Naive thymus-derived CD8-positive, alpha-beta T cell (primary cell): ENCODE measurements at places on chromosomes 16 and 17.
A peak's percentile ranks its signal among the peaks of the same experiment; 100 is the strongest.

GRCh38 chr16:85610446-85611193 lies 2.5 kb upstream of the GSE1 start:
- DNase-seq, result peak; percentile 90

- no peak for DNase-seq
These were observed 59.4 kb upstream of the ASIC2 start for GRCh38 chr17:33352526-33352925.

DNA sequence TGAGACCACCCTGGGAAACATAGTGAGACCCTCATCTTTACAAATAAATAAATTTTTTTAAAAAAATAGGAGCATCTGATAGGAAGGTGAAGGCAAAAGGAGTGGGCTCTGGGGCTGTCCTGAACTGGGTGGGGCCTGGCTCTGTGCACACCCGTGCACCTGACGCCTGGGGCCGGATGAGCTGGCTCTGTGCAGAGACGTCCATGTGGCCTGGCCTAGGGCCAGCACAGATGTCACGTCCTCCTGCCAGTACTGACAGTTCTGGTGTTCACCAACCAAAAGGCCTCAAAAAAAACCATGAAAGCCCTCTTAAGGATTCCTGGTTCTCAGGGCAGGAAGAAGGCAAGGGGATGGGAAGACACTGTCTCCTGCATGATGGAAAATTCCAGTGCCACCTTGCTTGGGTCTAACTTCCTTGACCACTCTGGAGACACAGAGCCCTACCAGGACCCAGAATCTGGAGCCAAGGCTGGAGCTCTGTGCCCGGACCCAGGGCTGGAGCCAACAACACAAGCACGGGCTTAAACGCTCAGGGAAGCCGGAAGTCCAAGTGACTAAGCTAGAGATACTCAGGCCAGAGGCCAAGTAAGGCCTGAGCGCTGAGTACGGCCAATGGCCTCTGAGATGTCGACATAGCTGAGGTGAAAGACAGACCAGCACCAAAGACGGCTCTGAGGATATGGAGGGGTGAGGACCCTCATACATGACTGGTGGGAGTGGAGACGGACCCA lies 32.9 kb downstream of the COPRS start:
- DNase-seq, result no peak

DNA sequence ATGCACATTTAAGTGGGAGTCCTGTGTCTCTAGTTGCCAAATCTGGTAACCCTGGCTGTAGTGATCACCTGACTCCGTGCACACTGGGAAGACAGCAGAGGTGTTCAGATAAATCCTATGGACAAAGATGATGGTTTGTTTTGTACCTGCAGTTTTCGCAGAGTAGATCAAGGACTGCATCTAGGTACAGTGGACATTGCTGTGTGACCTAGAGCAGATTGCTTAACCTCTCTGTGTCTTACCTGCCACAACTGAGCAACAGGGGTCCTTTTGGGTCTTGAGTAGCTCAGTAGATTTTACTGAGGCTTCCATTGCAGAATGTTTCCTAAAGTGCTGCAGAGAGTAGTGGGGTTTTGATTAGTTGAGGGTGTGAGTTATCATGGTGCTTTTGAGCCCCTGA lies 160.8 kb downstream of the SHISA9 start:
- DNase-seq, result no peak

DNA sequence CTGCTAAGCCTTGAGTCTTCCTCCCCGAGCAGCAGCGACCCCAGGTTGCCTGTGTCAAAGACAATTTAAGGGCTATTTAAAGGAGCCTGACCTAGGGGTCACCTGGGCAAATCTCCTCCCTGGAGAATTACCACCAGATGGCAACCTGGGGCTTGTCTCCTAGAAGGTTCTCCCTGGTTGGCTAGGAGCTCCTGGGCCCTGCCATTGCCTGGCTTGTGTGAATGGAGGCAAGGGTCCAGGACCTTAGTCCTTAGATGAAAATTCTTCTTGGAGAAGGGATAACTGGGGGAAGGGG lies 51.3 kb upstream of the TAC4 start:
- DNase-seq, result no peak

DNA sequence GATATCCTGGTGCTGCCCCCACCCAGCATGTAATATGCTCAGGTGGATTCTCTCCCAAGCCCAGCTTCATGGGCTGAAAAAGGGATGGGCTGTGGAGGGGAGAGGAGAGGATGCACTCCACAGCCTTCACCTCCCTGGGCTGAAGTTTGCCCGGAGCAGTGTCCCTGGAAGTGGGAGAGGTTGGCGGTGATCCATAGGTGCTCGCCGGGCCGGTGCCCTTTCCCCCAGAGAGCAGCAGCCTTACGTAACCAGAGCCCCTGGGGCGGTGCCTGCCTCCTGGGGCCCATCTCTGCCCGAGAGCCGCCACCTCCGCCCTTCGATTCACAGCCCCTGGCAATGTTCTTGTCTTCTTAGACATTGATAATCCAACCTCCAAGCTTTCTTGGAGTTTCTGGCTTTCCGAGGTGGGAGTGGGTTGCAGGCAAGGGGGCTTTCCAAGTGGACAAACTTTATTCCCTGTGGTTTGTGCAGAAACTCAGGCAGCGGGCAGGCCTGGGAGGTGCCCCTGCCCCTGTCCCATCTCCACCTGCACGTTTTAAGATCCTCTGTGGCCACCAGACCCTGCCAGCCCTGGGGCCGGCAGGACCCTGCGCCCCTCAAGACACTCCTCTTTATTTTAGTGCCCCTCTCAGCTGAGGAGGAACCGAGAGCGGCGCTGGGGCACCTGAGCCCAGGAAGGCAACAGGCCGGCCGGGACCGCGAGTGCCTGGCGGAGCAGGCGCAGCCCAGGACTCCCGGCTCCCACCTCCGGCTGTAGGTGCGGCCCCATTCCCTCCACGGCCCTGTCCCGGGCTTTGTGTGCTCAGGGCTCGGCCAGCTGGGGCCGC lies 3.1 kb upstream of the WDR90 start:
- no peak for DNase-seq

DNA sequence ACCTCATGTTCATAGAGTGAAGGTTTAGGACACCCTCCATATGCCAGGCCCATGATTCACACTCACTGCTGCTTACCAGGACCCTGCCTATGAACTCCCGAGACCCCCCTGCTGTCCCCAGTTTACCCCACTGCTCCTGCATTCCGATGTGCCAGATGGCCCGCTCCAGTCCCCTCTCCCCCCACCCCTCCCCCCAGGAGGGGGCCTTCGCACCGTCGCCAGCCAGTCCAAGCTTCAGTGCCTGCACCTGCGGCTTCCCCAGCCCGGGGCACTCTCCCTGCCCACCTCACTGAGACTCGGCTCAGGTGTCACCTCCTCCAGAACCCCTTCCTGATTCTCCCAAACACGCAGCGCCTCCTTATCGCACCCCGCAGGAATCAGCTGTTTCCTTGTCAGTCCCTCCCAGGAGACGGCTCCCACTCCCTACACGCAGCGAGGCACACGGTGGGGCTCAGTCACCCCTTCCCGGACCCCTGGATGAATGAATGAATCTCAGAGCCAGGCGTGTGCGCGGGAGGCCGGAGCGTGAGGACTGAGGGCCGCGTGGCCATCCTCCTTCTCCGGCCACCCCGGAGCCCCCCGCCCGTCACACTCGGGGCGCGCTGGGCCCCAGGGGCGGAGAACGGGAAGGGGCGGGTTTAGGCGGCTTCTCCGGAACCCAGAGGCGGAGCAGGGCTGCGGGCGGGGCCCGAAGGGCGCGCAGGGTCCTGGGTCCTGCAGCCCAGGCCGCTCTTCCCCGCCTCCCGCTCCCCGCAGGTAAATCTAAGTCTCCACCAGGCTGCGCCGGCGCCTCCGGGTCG lies 1.6 kb downstream of the MYO1C start:
- peak; percentile 57 for DNase-seq

DNA sequence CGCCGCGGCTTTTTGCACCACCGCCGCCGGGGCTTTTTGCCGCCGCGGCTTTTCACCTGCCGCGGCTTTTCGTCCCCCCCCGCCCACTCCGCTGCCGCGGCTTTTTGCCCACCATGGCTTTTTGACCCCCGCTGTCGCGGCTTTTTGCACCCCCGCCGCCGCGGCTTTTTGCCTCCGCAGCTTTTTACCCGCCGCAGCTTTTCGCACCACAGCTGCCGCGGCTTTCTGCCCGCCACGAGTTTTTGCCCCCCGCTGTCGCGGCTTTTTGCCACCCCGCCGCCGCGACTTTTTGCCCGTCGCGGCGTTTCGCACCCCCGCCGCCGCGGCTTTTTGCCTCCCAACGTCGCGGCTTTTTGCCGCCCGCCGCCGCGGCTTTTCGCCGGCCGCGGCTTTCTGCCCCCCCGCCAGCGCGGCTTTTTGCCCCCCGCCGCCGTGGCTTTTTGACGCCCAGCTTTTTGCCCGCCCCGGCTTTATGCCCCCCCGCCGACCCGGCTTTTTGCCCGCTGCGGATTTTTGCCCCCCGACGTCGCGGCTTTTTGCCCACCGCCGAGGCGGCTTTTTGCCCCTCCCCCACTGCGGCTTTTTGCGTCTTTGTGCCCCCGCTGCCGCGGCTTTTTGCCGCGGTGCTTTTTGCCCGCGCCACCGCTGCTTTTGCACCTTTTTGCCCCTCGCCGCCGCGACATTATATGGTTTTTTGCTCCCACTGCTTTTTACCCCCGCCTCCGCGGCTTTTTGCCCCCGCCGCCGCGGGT lies 1343.6 kb downstream of the TP53TG3F start:
- DNase-seq, result no peak

- no peak for DNase-seq
These were observed 34.2 kb downstream of the BAIAP2 start for GRCh38 chr17:81069135-81069645.

DNA sequence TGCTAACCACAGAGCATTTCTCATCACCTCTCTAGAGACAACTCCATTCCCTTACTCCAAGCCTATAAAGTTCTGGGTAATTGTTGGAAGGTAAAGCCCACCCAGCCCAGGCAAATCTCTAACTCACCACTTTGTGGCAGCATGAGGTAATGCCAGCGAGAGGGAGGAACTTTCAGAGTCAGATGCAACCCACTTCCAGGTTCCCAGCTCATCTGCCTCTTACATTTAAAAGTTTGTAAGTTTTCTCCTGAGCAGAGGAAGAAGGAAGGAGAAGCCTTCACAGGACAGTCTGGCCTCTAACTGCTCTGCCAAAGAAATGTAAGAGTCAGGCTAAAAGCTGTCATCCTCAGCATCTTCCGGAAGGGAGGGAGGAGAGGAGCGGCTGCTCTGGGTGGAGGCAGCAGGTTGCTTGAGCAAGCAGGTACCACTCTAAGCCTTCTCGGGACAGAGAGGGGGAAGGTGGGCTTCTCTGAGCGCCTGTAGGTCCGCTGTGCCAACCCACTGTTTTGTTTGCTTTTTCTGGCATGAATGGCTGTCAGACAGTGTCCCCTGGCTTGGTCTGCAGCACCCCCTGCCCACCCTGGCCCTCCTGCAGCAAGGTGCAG lies 1.0 kb downstream of the ZNF319 start:
- peak; percentile 29 for DNase-seq

DNA sequence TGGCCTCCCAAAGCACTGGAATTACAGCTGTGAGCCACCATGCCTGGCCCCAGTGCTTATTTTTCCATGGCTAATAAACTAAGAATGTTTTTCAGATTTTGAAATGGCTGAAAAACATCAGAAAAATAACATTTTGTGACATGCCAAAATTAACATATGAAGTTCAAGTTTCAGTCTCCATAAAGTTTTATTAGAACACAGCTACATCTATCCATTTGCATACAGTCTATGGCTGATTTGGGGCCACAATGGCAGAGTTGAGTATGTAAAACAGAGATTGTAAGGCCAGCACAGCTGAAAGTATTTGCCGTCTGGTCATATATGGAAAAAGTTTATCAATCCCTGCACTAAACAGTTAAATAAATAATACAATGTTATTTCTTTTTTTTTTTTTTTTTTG lies 13.8 kb upstream of the NDUFAB1 start:
- no peak for DNase-seq

DNA sequence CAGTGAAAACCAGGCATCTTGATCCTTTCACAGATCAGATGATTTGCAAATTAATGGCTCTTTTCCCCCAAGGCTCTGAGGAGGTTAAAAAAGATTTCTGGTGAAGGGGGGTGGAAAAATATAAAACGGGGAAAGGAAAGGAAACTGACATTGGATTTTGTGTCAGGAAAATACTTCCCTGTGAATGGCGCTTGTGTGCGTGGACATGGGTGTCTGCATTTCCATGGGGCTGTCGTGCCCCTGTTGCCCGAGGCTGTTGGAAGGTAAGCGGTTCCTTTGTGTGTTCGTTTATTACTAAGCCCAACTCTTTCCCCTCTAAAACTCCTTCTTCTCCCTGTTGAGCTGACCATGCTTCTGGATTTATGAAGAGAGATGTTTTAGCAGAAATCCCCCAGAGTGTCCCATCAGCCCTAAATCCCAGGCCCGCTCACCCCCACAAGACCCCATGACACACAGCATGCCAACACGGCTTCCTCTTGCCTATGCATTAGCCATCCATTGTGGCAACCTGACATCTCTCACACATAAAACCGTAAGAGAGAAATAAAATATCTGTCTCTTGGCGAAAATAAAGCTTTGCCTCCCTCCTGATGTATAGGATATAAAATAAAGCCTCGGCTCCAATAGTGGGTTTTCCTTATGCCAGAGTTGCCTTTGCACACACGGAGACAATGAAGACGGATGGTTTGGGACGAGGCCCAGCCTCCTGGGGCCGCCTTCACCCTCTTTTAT lies 7.3 kb upstream of the LHX1 start:
- no peak for DNase-seq

- DNase-seq, result no peak
These were observed 1.7 kb downstream of the YBX2 start for GRCh38 chr17:7292729-7293128.

DNA sequence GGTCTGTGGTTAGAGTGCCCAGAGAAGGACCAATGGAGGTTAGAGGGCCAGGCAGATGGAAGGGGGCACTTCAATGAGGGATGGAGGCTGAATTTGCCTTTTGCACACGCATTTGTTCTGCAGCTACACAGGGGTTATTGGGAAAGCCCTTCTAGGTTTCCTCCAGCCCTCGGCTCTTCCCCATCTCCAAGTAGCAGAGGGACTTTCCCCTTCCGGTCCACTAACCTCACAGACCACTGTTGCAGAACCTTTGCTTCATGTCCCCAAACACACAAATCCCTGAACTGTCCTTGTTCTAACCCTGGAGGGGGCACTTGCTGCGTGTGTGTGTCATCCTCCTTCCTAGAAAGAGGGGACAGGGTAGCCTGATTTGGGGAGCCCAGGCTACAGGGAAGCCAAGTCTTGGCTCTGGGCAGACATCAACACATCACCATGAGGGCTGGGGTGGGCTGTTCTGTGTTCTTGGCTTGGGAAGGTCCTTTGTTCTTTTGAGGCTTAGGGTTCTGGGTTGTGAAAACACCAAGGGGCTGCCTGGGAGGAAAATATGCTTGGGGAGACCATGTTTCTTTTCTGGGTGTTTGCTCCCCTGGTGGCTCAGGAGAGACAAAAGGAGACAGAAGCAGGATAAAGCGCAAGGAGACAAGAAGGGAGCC lies 7.3 kb upstream of the NR1D1 start:
- DNase-seq, result no peak

- DNase-seq, result no peak
These were observed 11.6 kb downstream of the SUPT4H1 start for GRCh38 chr17:58340405-58340876.

DNA sequence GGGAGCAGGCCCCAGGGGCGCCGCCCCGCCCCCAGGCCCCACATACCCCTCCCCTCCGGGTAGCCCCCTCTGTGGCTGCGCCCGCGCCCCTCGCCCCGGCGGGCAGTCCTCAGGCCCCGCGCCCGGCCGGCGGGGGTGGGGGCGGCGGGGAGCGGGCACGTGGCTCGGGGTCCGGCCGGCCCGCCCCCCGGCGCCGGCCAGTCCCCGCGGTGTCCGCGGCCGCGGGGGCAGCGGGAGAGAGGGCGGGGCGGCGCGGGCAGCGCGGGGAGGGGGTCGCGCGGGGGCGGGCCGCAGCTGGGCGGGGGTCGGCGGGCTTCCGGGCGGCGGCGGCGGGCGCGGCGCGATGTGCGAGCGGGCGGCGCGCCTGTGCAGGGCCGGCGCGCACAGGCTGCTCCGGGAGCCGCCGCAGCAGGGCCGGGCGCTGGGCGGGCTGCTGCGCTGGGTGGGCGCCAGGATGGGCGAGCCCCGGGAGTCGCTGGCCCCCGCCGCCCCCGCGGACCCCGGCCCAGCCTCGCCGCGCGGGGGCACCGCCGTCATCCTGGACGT lies 335 bp downstream of the NECAB2 start:
- DNase-seq, result no peak
